ENCODE measurements at places on chromosomes 3 and 15. TPM values are rescaled to one million over a fixed set of nuclear protein-coding genes. Genes with fewer than 3 reads are reported as not detected.

The NAALADL2 gene
- total RNA-seq = 15.7 TPM

The C2CD4A gene
- total RNA-seq = not detected

The CCDC33 gene
- 0.31 TPM for total RNA-seq

The AADACL2 gene
- total RNA-seq = not detected

The SYNPR gene
- 45.7 TPM for total RNA-seq

The UROC1 gene
- not detected for total RNA-seq

The OIP5 gene
- 3.4 TPM for total RNA-seq

The LSAMP gene
- 91.4 TPM for total RNA-seq

The DUOX1 gene
- not detected for total RNA-seq

The IRAK2 gene
- 2.5 TPM for total RNA-seq

The ZMYND10 gene
- 3.4 TPM for total RNA-seq

The ENTPD3 gene
- 1.9 TPM for total RNA-seq

The MTHFS gene
- 10.0 TPM for total RNA-seq

The PIGZ gene
- total RNA-seq = 9.1 TPM

The LIPH gene
- not detected for total RNA-seq

The SLC9C1 gene
- not detected for total RNA-seq

The PTX3 gene
- total RNA-seq = 7.5 TPM

The PAK6 gene
- 16.0 TPM for total RNA-seq

The GPR149 gene
- total RNA-seq = 1.9 TPM

The CEMIP gene
- 1.6 TPM for total RNA-seq

The RAD51 gene
- total RNA-seq = 1.9 TPM

The PPARG gene
- total RNA-seq = 1.3 TPM

The CFAP91 gene
- 13.5 TPM for total RNA-seq

The PAQR5 gene
- 0.31 TPM for total RNA-seq

The SEMA3F gene
- 11.3 TPM for total RNA-seq

The PRKAR2A gene
- 26.3 TPM for total RNA-seq

The ROBO2 gene
- 526 TPM for total RNA-seq

The ILDR1 gene
- not detected for total RNA-seq

The EPHB3 gene
- total RNA-seq = 5.3 TPM

The SAXO2 gene
- 11.9 TPM for total RNA-seq

The NUTM1 gene
- not detected for total RNA-seq

The KIF15 gene
- 11.0 TPM for total RNA-seq

The RTP4 gene
- not detected for total RNA-seq

The ACKR4 gene
- not detected for total RNA-seq

The CPEB1 gene
- 4.7 TPM for total RNA-seq

The GPR160 gene
- total RNA-seq = 2.2 TPM

The IQCH gene
- 2.8 TPM for total RNA-seq

The C3orf62 gene
- total RNA-seq = 8.5 TPM

The ITGA11 gene
- total RNA-seq = 0.94 TPM

The GOLGB1 gene
- total RNA-seq = 67.9 TPM

The KCTD6 gene
- total RNA-seq = 37.9 TPM

The OR5K2 gene
- total RNA-seq = not detected

The P2RY1 gene
- 8.8 TPM for total RNA-seq

The POTEB gene
- not detected for total RNA-seq

The SPTSSB gene
- total RNA-seq = 4.1 TPM

The RGMA gene
- 16.6 TPM for total RNA-seq

The ERC2 gene
- 87.3 TPM for total RNA-seq

The CDHR4 gene
- total RNA-seq = not detected

The PCSK6 gene
- 16.3 TPM for total RNA-seq

The CCR8 gene
- not detected for total RNA-seq

The COL6A5 gene
- total RNA-seq = not detected

The CATSPER2 gene
- 18.2 TPM for total RNA-seq

Data from parietal lobe (tissue), 2 donors.